Activated naive CD4-positive, alpha-beta T cell (primary cell): ENCODE measurements at places on chromosomes 3 and 15.

DNA sequence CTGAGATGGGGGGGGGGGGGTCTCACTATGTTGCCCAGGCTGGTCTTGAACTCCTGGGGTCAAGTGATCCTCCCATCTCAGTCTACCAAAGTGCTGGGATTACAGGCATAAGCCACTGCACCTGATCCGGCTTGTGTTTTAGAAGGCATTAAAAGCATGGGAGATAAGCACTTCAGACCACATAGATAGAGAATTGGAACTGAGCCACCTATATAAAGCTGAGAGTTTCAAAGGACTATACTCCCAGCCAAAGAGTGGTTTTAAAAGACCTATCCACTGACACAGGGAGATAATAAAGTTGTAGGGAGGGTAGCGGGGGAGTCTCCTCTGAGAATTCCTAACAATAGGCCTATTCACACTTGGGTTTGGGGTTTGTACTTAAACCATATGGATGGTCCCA lies 34.8 kb downstream of the DENND4A start:
- no peak for DNase-seq

GRCh38 chr3:128073807-128074206 lies 21.6 kb downstream of the SEC61A1 start:
- no peak for DNase-seq

GRCh38 chr15:81023483-81024264 lies 23.0 kb downstream of the TLNRD1 start:
- no peak for DNase-seq

DNA sequence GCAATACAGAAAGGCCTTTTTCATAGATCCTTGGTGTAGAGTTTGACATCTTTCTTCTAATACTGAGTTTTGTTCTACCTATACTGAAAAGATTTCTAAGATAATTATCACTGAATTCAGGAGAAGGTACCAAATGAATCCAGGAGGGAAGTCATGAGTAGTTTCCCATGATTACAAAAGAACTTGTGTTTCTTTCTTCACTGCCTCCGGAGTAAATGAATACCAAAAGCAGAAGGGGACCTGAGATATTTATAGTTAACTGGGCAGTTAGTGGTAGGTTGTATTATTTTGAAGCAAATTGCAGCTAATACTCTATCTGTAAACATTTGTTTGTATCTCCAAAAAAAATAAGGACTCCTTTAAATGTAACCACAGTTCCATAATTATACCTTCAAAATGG lies 175.4 kb downstream of the SUCNR1 start:
- no peak for DNase-seq

DNA sequence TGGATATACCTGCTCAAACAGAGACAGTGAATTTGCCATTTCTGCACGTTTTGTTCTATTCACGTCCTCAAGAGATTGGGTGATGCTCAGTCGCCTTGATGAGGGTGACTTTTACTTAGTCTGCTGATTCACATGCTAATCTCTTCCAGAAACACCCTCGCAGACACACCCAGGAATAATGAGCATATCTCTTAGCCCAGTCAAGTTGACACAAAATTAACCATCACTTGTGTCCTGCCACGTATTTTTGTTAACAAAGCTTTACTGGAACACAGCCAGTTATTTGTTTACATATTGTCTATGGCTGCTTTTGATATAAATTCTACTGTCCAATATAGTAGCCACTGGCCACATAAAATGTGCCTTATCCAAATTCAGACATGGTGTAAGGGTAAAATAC lies 218.3 kb downstream of the FHIT start:
- no peak for DNase-seq

DNA sequence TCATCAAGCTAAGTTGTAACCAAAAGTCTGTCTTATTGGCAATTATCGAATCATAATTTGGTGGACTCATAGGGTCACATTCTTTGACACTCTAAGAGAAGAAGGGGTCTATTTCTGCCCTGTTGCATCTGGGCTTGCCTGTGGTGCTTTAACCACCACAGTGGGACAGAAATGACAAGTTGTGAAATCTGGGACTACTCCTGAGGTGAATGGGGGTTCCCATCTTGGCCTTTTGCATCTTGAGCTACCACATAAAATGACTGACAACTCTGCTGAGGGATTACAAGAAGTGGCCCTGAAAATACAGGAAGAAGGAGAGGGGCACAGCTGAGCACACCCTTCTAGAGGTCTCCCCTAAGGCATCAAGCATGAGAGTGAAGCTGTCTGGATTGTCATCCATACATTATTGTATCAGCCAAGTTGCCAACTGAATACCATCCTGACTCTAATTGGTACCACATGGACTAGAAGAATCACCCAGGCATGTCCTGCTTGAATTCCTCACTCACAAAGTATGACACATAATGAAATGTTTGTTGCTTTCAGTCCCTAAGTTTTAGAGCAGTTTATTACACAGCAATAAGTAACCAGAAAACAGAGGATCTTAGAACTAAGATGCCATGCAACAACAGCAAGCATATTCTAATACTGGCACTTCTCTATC lies 306.5 kb downstream of the ROBO1 start:
- DNase-seq = no peak

- no peak for DNase-seq
Observed at GRCh38 chr15:72979791-72980190, 72.5 kb upstream of the NEO1 start.

- DNase-seq = no peak
Observed at GRCh38 chr3:52015438-52016228, 19.9 kb upstream of the RPL29 start.

- DNase-seq = no peak
Observed at GRCh38 chr3:71647751-71648150, 64.2 kb upstream of the FOXP1 start.

DNA sequence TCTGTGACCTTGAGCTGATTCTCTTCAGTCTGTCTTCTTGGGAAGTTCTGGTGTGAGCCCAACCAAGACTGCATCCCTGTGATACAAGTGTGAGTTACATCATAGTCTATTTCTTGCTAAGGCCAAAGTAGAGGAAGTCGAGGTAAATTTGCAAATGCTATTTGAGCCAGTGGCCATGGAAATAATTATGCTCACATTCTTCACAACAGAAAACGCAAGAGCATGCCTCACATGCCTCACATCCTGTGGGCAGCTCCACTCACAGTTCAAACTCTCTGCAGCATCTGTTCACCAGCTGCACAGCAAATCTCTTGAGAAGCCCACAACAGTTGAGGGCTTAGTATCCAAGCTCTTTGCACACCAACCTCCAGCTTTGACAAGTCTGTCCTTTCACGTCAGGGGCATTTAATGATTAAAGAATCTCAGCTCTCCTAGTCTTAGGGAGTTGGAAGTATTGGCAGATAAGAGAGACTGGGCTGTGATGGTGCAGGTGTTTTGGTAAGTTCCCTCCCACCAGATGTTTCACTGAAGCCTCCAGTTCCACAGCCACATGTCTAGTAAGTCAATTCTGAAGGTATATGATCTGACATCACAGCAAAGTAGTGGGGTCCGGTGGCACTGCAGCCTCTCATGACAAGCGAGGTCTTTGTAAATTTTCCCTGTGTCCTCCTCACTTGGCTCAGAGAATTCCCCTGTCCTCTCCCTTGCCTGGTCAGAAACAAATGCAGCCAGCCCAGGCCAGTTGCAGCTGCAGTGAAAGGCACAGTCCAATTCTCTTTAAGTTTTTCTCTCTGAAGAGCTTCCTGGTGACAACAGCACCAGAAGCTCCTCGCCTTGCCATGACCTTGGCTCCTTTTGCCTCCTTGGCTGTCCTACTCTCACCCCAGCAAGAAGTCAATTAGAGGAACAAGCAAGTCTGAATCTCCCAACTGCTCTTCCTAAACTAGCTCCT lies 166.1 kb downstream of the SSR3 start:
- DNase-seq = no peak

DNA sequence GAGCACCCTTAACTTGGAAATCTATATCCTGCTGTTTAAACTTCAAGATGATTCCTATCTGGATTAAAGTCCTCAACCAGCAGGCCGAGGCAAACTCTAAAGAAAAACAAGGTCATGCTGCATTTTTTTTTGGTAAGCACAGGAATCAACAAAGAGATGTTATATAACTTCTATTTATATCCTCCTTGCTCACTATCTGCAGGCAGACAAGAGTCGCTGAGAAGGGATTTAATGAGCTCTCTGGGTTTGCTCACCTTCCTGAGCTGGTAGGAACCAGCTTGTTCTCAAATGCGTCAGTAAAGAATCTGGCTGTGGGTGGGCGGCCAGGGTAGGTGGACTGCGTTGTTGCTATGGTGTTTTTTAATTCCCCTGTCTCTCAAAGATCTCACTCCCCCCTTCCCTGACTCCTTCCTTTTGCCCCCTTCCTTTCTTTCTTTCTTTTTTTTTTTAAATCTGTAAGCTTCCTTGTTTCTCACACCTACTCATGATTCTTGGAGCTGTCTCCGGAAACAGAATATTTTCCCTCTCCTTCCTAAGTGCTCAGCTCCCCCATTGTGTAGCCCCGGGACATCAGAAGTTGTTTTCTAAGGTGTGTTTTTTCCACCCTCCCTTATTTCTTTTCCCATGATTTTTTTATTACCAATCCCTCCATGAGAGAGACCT lies 228.8 kb upstream of the BHLHE40 start:
- DNase-seq = no peak

DNA sequence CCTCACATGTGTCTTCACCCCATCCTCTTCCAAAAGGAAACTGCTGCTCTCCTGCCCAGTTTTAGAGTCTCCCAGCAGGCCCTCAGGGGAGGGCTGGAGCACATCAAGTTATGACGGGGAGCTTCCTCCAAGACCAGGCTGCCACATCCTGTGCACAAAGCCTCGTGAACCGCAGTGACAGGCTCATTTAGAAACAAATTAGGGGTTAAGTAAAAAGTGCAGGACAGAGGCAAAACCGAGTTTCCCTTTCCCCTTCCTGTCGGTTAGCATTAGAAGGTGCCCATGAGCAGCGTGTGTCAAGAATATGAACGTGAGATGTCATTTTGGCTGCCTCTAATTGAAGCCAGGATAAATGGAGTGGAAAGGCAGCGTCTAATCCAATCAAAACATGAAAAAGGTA lies 199.7 kb downstream of the ARRDC4 start:
- DNase-seq = no peak

GRCh38 chr3:69292185-69292584 lies 93.7 kb downstream of the FRMD4B start:
- no peak for DNase-seq

DNA sequence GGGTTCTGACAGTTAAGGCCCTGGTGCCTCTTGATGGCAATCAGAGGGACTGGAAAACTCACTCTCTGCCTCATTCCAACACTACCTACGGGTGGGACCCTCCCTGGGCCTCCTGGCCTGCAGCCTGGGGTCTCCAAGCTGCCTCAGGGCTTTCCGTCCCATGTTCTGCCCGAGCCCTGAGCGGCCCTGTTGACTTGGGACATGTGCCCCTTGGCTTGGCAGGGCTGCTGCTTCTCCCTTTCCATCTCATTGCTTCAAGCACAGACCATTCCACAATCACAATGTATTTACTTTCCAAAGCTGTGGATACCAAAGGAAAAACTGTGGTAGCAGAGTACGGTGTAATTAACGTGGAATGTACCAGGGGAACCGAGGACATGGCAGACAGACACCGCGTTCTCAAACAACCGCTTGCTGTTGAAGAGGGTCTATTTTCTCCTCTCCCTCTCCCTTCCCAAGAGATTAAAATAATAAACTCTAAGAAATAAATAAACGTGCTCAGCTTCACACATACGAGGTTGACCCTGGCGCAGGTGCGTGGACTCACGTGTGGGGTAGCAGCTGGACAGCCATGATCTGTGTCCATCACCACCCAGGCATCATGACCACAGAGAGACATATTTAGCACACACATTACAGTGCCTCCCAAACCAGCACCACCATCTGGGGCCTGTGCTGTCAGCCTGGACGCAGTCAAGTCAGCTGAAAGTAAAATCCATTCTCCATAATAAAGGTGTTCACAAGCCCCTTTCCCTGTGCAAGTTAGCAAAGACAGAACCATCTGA lies 172.0 kb downstream of the XXYLT1 start:
- DNase-seq = no peak

- no peak for DNase-seq
Observed at GRCh38 chr3:114178770-114179368, at the start of gene DRD3. Gene DRD3, minus strand, starts transcription at chr3:114179052. Its CDS starts 7,060 bp downstream, at chr3:114171992.

GRCh38 chr3:42906848-42907183 lies 874 bp downstream of the ZNF662 start:
- DNase-seq = no peak

DNA sequence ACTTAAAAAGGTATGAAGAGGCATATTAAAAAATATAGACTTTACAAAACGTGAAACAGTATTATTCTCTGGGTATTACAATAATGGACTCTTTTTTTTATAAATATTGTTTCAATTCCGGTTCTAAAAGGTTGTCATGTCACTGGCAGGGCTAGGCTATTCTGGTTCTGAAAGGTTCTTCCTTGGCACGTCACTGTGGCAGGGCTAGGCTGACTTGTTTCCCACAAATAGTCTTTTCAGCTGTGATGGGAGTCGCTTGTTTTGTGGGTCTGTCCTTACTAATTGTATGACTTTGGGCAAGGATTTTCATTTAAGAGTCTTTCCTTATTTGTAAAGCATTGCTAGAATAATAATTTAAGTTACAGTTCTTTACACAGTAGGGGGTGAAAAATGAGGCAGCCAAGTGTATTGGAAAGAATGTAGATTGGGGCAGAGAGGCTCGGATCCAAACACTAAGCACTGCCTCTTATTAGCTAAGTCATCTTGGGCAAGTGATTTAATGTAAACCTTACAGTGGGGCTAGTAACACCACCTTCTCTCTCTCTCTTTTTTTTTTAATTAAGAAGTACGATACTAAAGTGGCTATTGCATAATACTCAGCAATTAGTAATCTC lies 12.4 kb upstream of the MELTF start:
- no peak for DNase-seq

GRCh38 chr3:10160925-10161324 lies 3.8 kb upstream of the IRAK2 start:
- DNase-seq = no peak

- no peak for DNase-seq
Observed at GRCh38 chr3:177611752-177612334, 414.6 kb upstream of the TBL1XR1 start.

- DNase-seq = no peak
Observed at GRCh38 chr15:95108673-95109072, 877.3 kb downstream of the MCTP2 start.

GRCh38 chr3:32420126-32421038 lies 28.7 kb downstream of the CMTM7 start:
- DNase-seq = no peak

- DNase-seq = no peak
Observed at GRCh38 chr15:67035886-67036285, 29.5 kb upstream of the SMAD3 start.

GRCh38 chr3:152190636-152191183 lies 78.0 kb upstream of the MBNL1 start:
- no peak for DNase-seq
